ENCODE measurements at places on chromosomes 1 and 21.
A peak's percentile ranks its signal among the peaks of the same experiment; 100 is the strongest.

DNA sequence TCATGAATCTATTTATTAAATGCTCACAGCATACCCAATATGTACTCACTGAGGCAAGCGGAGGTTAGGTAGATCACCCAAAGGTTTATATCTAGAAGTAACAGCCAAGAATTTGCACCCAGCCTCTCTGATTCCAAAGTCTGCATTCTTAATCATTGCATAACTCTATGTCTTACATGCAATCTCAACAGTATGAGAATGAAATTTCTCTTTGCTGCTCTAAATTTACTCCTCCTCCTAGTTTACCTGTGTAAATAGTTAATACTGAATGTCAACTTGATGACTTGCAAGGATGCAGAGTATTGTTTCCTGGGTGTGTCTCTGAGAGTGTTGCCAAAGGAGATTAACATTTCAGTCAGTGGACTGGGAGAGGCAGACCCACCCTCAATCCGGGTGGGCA is 840.6 kb downstream of the BRINP3 start:
- no peak for DNase-seq

GRCh38 chr1:41773842-41774241 is 144.9 kb downstream of the HIVEP3 start:
- no peak for DNase-seq

DNA sequence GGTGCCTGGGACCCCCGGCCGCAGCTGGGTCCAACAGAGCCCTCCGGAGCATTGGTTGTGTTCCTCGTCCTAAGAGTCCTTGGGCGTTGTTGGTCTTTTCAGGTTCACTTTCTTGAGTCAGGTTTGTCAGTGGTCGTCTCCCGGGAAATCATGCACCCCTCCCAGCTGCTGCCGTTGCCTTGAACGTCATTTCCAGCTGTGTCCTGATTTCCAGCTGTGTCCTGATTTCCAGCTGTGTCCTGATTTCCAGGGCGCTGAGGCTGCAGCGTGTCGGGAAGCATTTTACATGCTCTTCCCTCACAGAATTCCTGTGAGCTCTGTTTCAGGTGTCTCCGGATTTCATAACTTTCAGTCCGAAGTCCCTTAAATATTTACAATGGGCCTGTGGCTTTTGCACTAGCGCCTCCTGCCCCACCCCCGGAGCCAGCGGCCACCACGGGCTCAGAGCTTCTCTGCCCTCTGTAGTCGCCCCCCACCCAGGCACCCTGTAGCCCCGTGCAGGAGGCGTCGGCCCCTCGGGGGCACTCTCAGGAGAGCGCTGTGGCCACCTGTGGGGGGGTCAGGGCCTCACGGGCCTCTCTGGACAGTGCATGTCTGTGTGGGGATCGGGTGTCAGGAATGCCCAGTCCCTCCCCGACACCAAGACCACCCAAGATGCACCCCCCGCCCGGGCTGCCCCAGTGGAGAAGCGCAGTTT is 66.7 kb downstream of the COL18A1 start:
- DNase-seq, result no peak

- no peak for DNase-seq
Measured at GRCh38 chr1:211610779-211611556, 32.0 kb upstream of the SLC30A1 start.

- no peak for DNase-seq
Measured at GRCh38 chr1:206070627-206071304, 17.8 kb downstream of the RHEX start.

DNA sequence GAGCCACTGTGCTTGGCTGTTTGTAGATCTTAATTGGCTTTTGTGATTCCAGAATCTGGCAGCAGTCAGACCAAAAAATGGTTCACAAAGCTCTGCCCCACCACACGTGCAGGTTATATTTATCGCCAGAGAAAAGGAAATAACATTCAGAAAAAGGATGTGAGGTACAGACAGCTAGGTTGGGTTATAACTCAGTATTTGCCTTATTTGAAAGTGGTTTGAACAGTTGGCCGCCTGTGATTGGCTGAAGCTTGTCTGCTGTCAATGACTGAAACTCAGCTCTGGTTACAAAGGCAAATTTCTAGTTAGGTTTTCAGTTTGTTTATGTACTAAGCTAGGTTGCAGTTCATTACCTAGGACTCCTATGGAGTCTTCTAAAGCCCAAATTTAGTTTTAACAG is 9.6 kb downstream of the SH3BGR start:
- no peak for DNase-seq

DNA sequence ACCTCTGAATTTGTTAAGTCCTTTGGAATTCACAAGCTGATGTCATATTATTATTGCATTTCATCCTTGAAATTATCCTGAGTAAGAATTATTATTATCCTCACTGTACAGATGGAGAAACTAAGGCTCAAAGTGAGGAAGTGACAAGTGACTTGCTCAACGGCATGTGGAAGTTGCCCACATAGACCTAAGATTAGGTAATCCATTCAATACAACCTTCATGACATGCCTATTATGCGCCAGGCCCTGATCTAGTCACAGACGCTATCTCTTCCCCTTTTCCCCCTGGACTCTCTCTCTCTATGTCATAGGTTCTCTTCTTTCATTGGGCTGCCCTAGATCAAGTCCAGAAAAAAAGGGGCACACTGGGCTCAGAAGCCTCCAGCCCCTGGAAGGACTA is 84.9 kb upstream of the KCNK2 start:
- no peak for DNase-seq

DNA sequence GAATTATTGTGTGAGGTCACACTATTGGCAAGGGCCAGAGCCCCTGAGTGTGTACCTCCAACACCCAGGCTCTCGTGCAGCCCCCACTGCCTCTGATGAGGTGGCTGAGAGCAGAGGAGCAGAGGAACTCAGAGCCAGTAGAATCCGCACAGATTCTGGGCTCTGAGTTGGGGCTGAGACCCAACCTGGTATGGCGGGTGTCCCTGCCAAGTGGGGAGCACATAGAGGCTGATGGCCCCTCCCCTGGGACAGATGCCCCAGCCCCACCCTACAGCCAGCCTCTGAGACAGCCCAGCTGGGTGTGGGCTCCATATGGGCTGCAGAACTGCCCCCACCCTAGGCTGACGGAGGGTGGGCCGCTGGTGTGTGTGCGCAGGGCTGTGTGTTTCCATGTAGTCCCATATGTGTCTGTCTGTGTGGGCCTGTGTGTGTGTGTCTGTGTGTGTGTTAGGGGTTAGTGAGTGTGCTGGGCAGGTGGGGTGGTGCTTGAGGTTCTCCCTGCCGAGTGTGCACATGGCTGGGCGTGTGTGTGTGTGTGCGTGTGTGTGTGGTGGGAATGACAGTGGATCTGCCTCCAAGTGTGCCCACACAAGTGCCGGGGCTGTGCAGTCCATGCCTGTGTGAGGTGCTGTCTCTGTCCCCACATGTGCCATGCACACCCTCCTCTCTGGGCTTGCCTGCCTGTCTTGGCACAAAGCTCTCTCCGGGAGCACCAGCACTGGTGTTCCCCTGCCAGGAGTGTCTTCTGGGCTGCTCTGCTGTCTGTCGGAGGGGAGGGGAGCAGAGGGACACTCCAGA is 24.4 kb downstream of the FOXO6 start:
- DNase-seq, result no peak

DNA sequence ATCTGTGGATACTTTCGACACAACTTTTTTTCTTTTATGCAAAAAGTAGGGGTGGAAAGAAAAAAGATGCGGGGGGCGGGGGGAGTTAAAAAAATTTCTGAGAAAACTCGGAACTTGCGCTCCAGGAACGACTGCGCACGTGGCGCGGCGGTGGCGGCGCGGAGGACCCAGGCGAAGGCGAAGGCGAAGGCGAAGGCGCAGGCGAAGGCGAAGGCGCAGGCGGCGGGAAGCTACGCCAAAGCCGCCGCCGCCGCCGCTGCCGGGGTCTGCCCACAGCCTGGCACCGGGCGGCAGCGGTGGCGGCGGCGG is 208 bp upstream of the BARHL2 start:
- DNase-seq, result no peak

DNA sequence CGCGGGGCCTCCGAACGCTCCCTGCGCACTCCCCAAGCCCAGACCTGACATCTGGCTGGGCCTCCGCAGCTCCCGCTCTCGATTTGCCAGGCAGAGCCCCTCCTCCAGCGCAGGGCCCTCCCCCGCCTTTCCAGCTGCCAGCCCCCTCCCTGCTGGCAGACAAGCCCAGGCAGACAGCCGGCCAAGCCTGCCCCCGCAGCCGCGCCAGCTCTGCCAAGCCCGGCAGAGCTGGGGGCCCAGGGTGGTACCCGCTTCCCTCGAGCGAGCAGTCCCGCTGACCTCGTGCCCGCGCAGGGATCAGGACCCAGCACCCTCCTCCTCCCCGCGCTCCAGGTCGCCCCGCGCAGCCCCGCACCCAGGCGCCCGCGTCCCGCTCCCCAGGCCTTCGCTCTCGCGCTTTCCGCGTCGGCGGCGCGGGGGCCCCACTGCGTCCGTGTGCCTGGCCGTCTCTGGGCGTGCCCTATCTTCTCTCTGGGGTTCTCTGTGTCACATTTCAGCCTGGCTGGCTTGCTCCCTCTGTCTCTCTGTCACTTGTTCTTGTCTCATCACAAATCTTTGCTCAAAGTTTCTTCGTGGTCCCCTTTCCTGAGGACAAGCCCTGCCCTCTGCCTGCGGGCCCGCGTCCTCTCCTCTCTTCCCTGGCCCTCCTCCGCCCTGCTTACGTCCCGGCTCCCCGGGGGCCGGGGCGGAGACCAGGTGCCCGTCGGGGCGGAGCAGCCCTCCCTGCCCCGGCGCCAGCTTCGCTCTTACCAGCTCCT is 580 bp downstream of the INKA2 start:
- DNase-seq, result no peak

GRCh38 chr1:229116114-229116513 is 154.8 kb upstream of the RAB4A start:
- no peak for DNase-seq

GRCh38 chr21:36603221-36603620 is 95.7 kb upstream of the SIM2 start:
- no peak for DNase-seq

DNA sequence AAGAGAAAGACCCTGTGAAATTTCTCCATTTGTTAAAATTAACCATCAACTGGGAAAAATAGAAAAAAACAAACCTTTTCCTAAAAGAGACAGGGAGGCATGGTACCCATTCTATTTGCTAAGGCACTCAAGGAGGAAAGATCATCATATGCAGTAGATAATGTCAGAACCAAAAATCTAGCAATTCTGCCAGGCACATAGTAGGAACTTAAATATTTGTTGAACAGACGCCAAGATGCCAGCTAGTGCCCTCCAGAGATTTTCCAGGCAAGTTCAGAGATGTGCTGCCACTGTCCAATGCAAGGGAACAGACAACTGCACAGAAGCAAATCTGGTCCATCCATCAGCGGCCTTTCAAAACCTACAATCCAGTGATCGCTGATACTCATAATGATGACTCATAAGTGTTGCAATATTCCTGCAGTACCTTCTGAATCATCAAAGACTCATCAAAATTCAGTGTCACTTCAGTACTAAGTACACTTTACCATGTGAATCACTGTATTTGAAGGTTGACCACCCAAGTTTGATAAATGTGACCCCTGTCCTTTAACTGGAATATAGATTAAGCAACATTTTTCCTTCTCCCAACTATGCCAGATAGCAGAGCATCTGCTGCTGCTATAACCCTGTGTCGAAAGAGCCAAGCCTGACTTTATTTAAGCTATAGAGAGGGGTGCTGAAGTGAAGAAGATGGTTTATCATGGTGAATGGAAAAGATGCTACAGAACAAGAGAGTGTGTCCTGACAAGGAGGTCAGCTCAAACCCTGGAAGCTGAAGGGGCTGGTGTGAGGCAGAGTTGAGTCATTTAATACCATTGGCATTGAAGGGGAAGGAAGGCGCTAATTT is 99.1 kb downstream of the MT1HL1 start:
- peak; percentile 4 for DNase-seq

GRCh38 chr21:35478161-35479064 is 429.3 kb upstream of the RUNX1 start:
- no peak for DNase-seq

GRCh38 chr1:29808141-29808995 is 572.0 kb downstream of the PTPRU start:
- DNase-seq, result no peak

GRCh38 chr21:41616031-41616591 is 108.2 kb upstream of the TMPRSS2 start:
- peak; percentile 83 for DNase-seq
